Pancreas (tissue), 10 donors: ENCODE measurements at places on chromosomes 3 and 15.

GRCh38 chr3:1200371-1200770 lies 107.5 kb downstream of the CNTN6 start:
- H3K4me1 ChIP-seq: no peaks in the 10 kb centered on the region
- H3K4me3 ChIP-seq: no peak overlapping the region
- no peak for DNase-seq
- no peaks in the 10 kb centered on the region for H3K27me3 ChIP-seq

GRCh38 chr15:73691396-73691795 lies 7.2 kb downstream of the CD276 start:
- no peak overlapping the region for H3K27ac ChIP-seq
- no peaks in the 10 kb centered on the region for H3K36me3 ChIP-seq
- H3K27me3 ChIP-seq: no peaks in the 10 kb centered on the region
- H3K4me1 ChIP-seq: peaks cover 4% of the 10 kb centered on the region

DNA sequence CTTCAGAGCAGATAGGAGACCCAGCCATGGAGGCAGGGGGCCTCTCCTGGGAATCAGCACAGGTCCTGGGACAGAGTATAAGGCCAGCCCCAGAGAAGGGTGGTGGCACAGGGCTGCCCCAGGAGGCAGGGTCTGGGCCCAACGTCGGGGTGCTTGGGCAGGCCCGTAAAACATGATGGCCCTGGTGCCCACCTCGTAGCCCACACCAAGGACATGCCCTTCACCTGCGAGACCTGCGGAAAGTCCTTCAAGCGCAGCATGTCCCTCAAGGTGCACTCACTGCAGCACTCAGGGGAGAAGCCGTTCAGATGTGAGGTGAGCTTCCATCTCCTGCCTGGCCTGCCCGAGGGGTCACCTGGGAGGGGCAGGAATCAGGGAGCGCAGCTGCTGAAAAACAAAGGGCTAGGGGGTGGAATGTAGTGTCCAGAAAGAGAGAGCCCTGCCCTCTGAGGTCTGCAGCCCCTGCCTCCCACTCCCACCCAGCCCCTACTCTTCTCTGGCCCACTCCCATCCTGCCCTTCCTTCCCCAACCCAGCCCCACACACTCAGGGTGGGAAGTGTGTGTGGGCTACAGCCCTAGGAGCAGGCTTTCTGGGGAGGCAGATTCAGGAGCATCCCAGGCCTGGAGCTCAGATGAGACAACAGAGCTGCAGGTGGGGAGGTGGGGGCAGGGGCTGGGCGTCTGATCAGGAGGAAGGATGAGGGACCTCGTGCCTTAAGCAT lies 9.5 kb downstream of the ZBTB47 start:
- peak; percentile 42 for DNase-seq
- H3K4me3 ChIP-seq: no peak overlapping the region
- H3K27me3 ChIP-seq: no peaks in the 10 kb centered on the region
- H3K4me1 ChIP-seq: no peaks in the 10 kb centered on the region

DNA sequence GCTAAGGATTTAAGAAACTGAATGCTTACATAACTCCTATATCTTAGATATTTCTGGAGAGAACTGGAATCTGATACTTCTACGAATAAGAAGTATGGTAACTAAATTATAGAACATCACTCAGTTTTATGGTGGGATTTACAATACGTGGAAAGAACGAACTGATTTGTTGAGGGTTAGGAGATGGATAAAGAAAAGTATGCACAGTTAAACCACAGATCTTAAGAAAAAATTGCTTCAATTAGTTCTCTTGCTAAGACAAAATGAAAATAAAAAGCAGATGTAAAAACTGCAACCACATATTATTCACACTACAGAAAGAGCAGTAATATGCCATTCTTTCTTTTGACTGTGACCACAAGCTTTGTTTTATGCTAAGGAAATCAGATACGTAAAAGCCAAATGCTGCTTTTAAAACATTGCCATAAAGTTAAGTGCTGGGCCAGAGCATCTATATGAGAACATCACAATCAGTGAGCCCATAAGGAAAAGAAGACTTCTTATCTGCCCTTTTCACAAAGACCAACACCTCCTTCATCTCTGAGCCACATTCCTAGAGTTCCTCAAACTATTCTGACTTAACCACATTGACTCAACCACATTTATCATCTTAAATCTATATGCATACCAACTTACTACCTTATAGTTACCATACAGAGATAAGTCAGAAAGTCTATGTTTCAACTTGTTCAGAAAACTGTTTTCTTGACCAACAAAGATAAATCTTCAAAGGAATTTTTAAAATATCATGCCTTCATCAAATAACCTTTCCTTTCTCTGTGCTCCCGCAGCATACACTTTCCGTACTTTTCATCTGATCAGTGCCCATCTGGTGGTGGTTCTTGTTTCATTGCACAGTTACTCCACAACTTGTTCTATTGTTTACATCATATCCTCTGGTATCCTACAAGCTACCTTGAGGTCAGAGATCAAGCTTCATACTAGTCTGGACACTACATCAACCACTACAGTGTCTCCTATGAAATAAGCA lies 61.7 kb downstream of the FSIP1 start:
- no peak overlapping the region for H3K27ac ChIP-seq
- no peak for DNase-seq
- no peaks in the 10 kb centered on the region for H3K4me1 ChIP-seq
- no peak overlapping the region for H3K4me3 ChIP-seq
- H3K27me3 ChIP-seq: no peaks in the 10 kb centered on the region

GRCh38 chr15:83285979-83286553 lies 1.6 kb upstream of the BNC1 start:
- peaks cover 18% of the 10 kb centered on the region for H3K27me3 ChIP-seq
- H3K36me3 ChIP-seq: no peaks in the 10 kb centered on the region
- H3K27ac ChIP-seq: no peak overlapping the region
- DNase-seq: no peak
- H3K4me3 ChIP-seq: no peak overlapping the region
- H3K4me1 ChIP-seq: no peaks in the 10 kb centered on the region

DNA sequence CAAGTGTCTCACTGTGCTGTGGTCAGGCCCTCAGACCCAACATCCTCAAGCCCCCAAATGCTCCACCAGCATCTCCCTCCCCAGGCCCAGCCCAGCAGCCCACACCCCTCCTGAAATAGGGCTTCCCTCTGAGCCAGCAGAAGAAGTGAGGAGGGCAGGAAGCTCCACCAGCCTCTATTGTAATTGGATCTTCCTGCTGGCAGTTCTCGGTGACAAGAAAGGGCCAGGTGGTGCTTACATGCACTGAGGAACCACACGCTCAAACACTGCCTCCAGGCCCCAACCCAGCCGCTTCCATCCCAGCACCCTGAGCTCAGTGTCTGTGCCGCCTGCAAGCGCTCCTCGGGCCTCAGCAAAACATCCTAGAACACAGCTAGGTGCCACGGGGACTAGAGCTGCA lies 96.7 kb downstream of the ATP10A start:
- H3K36me3 ChIP-seq: no peaks in the 10 kb centered on the region
- no peaks in the 10 kb centered on the region for H3K27me3 ChIP-seq
- no peak overlapping the region for H3K27ac ChIP-seq
- DNase-seq: no peak
- no peaks in the 10 kb centered on the region for H3K4me1 ChIP-seq
- no peak overlapping the region for H3K4me3 ChIP-seq

- H3K27me3 ChIP-seq: no peaks in the 10 kb centered on the region
- no peaks in the 10 kb centered on the region for H3K36me3 ChIP-seq
- H3K4me1 ChIP-seq: no peaks in the 10 kb centered on the region
- no peak overlapping the region for H3K4me3 ChIP-seq
- H3K27ac ChIP-seq: no peak overlapping the region
Observed at GRCh38 chr3:155859859-155860258, 5.6 kb upstream of the SLC33A1 start.

DNA sequence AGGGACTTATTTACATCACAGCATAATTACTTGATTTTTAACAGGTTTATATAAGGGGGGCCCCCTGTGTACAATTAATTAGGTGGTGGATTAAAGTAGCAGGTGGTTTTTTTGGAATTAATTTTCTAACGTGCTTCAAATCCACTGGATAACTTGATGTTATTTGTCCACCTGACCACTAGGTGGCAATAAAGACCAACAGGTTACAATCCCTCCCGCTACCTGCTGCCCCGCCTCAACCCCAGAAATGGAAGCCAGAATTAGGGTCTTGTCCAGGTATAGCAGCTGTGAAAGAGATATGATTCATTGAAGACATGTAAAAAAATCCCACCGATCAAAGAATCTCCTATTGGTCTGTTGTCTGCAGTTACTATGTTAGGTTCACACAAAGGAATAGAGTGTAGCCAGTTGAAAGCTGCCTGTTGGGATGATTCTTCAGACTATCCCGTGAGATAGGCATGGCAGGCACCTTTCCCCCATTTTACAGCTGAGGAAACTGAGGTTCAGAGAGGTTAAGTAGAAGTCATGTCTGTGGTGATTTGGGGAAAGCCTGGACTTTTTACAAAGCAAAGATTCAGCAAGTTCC lies 44.0 kb downstream of the MFSD1 start:
- H3K4me1 ChIP-seq: no peaks in the 10 kb centered on the region
- DNase-seq: peak; percentile 9
- no peak overlapping the region for H3K4me3 ChIP-seq
- H3K27me3 ChIP-seq: no peaks in the 10 kb centered on the region
- no peak overlapping the region for H3K27ac ChIP-seq

DNA sequence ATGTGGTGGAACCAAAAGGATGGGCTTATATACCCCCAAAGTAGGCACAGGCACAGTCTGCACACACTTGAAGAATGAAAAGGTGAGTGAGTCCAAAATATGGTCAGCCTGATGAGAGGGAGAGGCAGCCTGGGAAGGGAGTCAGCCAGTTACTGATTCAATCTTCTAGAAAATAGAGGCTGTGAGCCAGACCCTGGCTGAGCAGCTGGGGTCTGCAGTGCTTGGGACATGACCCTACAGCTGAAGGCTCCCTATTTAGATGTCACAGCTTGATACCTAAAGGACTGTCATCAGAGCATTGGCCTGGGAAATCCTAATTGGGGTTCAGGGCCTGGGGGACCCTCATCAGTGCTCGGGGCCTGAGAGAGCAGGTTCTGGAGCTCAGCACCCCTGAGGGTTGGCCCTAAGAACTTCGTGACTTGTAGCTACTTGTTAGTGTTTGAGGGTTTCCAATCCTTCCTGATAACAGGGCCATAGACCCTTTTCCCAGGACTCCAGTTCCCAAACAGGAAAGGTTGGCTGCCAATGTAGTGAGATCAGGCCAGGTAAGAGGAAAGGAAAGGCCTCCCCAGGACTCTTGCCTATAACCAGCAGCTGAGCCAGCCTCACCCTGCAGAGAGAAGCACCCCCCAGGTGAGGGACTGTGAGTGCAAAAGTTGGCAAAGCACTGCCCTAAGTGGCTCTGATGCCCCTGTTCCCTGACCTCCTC lies 54.7 kb upstream of the SLCO2A1 start:
- H3K27ac ChIP-seq: no peak overlapping the region
- H3K36me3 ChIP-seq: no peaks in the 10 kb centered on the region
- H3K4me3 ChIP-seq: no peak overlapping the region
- no peaks in the 10 kb centered on the region for H3K27me3 ChIP-seq
- DNase-seq: no peak

DNA sequence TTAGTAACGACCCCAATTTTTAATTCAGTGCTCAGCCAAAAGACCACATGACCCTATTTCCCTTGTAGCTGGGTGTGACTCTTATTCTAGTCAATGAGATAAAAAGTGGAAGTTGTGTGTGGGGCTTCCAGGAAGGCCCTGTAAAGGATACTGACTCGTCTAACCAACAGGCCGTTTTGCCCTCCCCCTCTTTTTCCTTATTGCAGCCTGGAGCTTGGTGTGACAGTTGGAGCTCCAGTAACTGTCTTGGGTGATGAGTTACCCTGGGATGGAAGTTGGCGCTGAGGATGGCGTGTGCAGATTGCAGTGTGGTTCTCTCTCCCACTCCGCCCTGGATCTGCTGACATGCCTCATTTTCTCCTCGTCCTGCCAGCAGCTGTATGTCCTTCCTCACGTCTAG lies 209.3 kb upstream of the PROK2 start:
- no peaks in the 10 kb centered on the region for H3K36me3 ChIP-seq
- H3K4me3 ChIP-seq: no peak overlapping the region
- DNase-seq: no peak
- H3K27ac ChIP-seq: no peak overlapping the region
- no peaks in the 10 kb centered on the region for H3K4me1 ChIP-seq
- no peaks in the 10 kb centered on the region for H3K27me3 ChIP-seq

- no peak overlapping the region for H3K27ac ChIP-seq
- peaks cover 6% of the 10 kb centered on the region for H3K4me1 ChIP-seq
- H3K4me3 ChIP-seq: peak overlapping the region; percentile 58
Observed at GRCh38 chr15:47184003-47184907, 533.0 kb upstream of the SEMA6D start.

- no peaks in the 10 kb centered on the region for H3K4me1 ChIP-seq
- no peak for DNase-seq
- H3K4me3 ChIP-seq: no peak overlapping the region
- H3K27ac ChIP-seq: no peak overlapping the region
Observed at GRCh38 chr3:97793420-97794019, 28.3 kb upstream of the CRYBG3 start.

GRCh38 chr3:112353365-112353764 lies 20.4 kb downstream of the CD200 start:
- no peak overlapping the region for H3K4me3 ChIP-seq
- H3K4me1 ChIP-seq: no peaks in the 10 kb centered on the region
- no peaks in the 10 kb centered on the region for H3K27me3 ChIP-seq
- H3K27ac ChIP-seq: no peak overlapping the region

GRCh38 chr3:46110701-46111493 lies 83.6 kb upstream of the XCR1 start:
- H3K27ac ChIP-seq: no peak overlapping the region
- peaks cover 8% of the 10 kb centered on the region for H3K4me1 ChIP-seq
- H3K4me3 ChIP-seq: no peak overlapping the region
- no peak for DNase-seq
- no peaks in the 10 kb centered on the region for H3K36me3 ChIP-seq

DNA sequence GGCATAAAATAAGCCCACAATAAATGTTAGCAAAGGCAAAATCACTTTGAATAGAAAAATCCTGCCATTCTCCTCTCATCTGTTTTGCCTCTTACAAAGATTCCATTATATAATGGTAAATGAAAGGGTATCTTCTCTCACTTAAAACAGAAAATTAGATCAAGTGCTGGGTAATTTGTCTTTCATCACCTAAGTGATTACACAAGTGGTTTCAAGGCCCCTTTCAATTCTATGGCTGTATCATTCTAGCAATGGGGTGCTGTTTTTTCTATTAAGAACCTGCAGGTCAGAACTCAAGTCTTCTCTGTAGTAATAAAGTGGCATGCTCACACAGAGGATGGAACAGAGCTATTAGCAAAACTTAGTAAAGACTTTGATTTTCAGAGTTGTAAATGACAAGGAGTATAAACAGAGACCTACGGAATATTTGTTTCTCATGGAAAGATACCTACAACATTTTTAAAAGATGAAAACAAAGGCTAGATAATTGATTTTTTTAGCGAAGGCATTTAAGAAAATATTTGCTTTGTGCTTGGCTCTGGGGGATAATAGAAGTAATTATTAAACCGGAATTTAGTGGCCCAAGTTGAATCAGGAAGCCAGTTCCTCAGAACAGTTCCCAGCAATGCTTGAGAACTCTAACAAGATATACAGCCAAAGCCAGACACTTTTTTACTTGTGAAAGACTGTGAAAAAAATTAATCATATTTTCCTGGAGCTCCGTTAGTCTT lies 137.4 kb downstream of the CMSS1 start:
- no peak overlapping the region for H3K4me3 ChIP-seq
- no peaks in the 10 kb centered on the region for H3K36me3 ChIP-seq
- DNase-seq: no peak
